ENCODE measurements at places on chromosomes 4 and X.
A peak's percentile ranks its signal among the peaks of the same experiment; 100 is the strongest.

DNA sequence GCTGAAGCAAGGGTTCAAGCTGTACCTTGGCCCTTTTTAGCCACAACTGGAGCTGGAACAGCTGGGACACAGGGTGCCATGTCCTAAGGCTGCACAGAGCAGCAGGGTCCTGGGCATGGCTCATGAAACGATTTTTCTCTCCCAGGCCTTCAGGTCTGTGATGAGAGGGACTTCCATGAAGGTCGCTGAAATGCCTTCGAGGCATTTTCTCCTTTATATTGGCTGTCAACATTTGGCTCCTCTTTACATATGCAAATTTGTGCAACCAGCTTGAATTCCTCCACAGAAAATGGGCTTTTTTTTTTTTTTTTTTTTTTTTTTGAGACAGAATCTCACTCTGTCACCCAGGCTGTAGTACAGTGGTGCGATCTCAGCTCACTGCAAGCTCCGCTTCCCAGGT is 430.8 kb downstream of the PCDH11X start:
- DNase-seq = no peak

- no peak for DNase-seq
Measured at GRCh38 chr4:38752372-38752940, 30.3 kb downstream of the TLR10 start.

DNA sequence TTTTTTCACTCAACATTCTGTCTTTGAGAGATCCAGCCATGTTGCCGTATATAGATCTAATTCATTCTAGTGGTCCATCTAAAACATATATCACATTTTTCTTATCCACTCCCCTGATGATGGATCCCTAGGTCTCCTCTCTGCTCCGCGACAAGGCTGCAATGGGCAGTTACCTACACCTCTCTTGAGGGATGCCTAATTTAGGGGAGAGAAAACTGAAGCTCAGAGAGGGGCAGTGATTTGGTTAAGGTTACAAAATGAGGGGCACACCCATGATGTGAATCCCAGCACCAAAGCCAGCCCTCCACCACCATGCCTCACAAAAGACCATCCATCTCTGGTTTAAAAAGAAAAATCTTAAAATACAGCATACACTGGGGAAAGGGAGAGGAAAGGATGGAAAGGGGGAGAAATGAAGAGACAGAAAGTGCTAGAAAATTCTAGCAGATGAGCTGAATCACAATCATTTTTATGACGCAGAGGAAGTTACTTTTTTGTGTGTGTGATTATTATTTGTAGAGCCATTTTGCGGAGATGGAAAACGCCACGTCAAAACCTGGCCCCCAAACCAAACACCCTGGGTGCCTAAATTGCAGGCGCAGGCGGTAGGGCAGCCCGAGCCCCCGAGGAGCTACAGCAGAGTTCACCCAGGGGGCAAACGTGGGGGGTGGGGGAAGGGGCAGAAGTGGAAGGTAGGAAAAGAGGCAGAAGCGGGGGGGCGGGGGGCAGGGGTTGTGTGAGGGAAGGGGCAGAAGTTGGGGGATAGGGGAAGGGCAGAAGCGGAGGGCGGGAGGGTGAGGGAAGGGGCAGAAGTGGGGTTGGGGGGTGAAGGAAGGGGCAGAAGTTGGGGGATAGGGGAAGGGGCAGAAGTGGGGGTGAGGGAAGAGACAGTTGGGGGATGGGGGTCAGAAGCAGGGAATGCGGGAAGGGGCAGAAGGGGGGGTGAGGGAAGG is 1.3 kb upstream of the TSPYL2 start:
- DNase-seq = peak; percentile 51

GRCh38 chr4:158778156-158778711 is 9.4 kb downstream of the FNIP2 start:
- no peak for DNase-seq

- no peak for DNase-seq
Measured at GRCh38 chrX:22135994-22136684, 104.0 kb downstream of the PHEX start.

DNA sequence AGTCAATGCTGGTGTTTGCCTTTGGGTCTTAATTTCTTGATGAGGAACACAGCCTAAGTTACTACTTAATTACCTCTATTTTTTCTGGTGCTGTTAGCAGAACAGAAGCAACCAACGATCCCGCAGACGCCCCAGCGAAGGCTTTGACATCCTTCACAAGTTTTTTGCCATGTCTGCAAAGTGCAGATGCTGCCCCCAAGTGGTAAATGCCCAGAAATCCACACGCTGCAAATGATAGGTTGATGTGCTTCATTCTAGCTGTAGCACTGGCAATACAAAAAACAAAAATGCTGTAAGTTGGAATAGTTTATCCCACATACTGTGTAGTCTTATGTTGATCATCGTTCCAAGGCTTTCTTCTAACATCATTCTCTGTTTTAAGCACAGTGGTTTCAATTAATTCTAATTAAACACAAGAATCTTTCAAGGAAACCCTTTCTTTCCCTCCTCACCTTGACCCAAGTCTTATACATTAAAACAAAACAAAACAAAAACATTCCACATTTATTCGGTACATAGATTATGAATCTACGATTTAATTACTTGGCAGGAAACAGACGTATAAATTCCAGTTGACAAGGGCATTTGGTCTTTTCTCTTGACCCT is 1.2 kb downstream of the PNPLA4 start:
- DNase-seq = peak; percentile 65

Measured in activated CD4-positive, alpha-beta memory T cell treated with anti-CD3 and anti-CD28 coated beads for 36 hours (primary cell).